ENCODE measurements at places on chromosomes 2 and 18.

GRCh38 chr2:142885543-142885942 is 8.1 kb downstream of the KYNU start:
- no peak for DNase-seq

- no peak for DNase-seq
Measured at GRCh38 chr2:60880643-60881046, 729 bp upstream of the REL start.

GRCh38 chr2:174078275-174078674 is 113.1 kb upstream of the SP3 start:
- no peak for DNase-seq

GRCh38 chr2:236899146-236899545 is 186.5 kb upstream of the COPS8 start:
- no peak for DNase-seq

DNA sequence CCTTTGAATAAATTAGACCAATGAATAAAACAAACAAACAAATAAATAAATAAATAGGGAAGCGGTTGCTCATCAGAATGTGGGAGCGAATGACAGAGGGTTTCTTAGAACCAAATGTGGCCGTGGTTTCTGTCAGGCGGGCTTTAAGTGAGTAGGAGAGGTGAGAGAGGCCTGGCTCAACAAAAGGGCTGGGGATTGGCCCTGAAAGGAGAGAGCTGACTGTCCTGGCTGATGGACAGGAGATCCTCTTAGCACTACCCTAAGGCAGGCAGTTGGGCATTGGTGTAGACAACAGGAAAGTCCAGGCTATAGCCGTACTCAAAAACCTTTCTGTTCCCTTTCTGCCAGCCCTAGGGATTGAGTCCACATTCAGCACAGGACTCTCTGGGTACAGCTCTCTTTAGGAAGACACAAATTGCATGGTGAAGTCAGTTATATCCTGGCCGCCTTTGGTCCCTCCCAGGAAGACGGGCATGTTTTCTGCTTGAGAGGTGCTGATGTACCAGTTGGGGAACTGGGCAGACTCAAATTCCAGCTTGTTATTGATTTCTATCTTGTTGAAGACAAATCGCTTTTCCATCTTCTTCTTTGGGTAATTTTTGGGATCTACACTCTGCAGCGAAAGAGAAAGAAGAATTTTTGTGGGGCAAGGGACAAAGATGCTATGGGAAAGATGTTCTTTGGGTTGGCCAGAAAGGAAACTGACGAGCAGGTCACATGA is 6.5 kb downstream of the IL1B start:
- no peak for DNase-seq

Data from stimulated activated CD4-positive, alpha-beta T cell treated with anti-CD3 and anti-CD28 coated beads, Interleukin-15, amount 100 ng/mL, for 1 hour (primary cell).